ENCODE measurements at places on chromosomes 12 and 14. TPM values are rescaled to one million over a fixed set of nuclear protein-coding genes. Genes with fewer than 3 reads are reported as not detected.
A peak's percentile ranks its signal among the peaks of the same experiment; 100 is the strongest.

- DNase-seq: no peak
Observed at GRCh38 chr14:96309896-96310330, 53.2 kb downstream of the ATG2B start.

DNA sequence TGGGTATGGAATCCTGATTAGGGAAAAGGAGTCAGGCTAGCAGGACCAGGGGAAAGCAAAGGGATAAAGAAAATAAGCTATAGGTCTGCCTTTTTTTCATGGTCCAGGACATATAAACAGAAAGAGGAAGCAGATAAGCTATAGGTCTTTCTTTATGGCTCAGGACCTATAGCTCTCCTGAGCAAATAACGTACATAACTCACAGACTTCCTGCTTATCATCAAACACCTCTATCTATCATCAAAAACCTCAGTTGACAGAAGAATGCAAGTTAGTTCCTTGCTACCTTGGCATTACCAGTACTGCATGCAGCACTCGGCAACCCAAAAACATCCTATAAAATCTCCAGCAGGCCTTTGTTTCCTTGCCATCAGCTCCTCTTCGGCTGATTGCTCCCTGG is 238.7 kb upstream of the OR4E1 start:
- DNase-seq: no peak

DNA sequence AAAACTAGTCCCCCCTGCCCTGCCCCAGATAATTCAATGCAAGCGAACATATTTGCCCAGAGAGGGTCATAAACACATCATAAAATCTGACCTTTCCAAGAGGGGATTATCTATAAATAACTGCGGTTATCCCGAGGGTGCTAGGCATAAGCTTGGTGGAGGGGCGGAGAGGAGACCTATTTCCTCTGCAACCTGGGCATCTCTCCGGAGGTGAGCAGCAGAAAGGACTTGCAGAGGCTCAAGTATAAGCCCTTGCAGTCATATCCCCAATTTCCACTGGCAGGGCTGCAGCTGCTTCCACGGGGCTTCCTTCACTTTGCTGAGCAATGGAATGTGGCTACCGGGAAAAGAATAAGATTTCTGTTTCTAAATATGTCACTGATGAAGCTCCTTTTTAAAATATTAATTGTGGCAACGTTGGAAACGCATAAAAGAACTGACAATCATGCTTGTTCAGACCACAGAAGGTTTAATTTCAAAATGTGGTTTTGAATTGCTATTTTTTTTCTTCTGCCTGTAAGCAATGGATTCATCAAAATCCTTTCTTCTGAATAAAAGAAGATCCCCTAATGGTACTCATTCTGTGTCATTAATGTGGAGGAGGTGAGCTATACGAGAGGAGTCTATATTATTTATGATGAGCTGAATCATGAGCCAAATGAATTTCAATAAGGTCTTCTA is 268.9 kb upstream of the ATP2B1 start:
- DNase-seq: peak; percentile 7

TBC1D30 gene
- total RNA-seq: 2.6 TPM

DNA sequence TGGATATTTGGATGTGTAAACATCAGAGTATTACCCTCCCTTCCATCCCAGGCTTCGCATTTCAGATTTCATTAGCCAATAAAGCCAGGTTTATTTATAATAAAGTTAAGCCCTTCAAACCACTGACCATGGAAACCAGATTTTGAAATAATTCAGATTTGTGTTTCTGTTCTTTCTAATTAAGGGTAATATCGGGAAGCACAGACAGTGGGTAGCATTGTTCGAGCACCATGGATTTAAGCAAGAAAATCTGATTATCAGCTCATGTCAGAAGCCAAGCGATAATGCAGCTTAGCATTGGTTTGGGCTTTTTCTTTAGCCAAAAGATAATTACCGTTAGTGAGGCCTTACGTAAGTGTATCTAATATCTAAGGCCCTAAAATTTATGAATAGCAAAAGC is 116.1 kb downstream of the C12orf42 start:
- peak; percentile 45 for DNase-seq

GRCh38 chr12:124888260-124888659 is 24.6 kb upstream of the SCARB1 start:
- DNase-seq: peak; percentile 15

- DNase-seq: no peak
Observed at GRCh38 chr14:98374136-98374535, 897.9 kb downstream of the BCL11B start.

C12orf60 gene
- 1.3 TPM for total RNA-seq

IL26 gene
- not detected for total RNA-seq

FOXN3 gene
- 74.7 TPM for total RNA-seq

DNA sequence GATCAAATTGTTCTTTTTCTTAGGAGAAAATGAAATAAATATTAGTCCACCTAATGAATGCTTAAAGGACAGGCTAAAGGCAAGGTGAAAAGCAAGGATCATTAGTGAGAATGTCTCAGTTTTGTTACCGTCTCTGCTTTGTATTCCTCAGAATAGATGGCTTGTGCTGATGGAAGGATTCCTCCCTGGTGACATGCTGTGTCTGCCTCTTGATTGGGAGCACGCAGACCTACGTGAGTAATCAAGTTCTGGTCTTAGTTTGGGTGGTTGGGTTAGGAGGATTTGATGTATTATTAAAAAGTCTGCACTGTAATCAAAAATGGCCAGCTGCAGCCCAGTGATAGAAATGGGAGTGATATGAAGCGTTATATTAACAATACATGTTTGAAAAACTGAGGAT is 78.8 kb upstream of the RTL1 start:
- DNase-seq: no peak

CCDC197 gene
- not detected for total RNA-seq

- no peak for DNase-seq
Observed at GRCh38 chr14:100568164-100568997, 18.8 kb downstream of the BEGAIN start.

GRCh38 chr12:111099186-111099585 is 178.8 kb upstream of the MYL2 start:
- no peak for DNase-seq

DNA sequence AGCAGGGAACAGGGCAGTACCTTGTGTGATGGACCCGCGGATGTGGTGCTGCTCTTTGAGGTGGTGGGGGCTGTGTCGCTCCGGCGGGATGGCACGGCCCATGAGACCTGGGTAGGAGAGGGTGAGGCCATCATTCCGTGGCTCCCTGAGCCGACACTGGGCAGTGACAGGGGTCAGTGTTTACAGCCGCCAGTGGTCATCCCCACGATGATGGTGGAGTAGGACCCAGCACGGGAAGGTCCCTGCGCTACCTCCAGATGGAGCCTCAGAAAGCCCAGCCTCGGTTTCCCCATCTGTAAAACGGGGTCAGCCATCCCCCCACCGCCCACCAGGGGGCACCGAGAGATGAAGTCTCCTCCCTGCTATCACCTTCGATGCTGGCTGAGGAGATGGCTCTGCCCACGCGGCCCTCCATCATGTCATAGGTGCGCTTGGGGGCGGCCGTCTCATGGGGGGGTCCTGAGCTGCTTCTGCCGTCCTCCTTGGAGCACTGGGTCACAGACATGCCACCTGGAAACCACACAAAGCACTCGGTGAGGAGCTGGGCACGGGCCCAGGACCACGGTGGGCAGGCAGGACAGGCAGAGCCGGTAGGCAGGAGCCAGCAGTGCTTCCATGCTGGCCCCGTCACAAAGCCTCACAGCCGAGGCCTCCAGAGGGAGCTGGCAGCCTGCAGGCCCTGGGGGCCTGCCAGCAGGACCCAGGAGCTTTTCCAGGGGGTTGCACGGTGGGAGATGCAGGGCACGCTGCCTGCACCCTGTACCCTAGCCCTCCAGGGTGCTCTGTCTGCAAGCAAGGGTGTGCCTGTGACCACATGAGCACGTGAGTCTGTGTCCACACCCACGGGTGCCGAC is 53.1 kb downstream of the RFLNA start:
- no peak for DNase-seq

NGB gene
- not detected for total RNA-seq

DNA sequence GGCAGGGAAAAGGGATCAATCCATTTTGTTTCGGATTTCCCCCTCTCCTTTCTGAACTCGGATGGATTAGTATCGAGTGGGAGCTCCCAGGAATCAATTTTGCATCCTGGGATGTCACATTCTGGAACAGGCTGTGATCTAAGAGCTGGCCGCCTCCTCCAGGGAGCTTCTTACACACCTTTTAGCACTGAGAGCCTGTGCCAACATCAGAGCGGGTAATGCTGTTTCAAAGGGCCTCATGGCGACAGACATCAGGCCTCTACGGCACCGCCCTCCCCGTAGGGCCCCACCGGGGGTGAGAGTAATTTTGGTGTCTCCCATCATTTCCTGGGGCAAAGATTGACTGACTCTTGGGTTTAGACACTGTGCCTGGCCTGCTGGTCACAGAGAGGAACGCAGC is 2.7 kb downstream of the GALNT9 start:
- no peak for DNase-seq

PLA2G1B gene
- total RNA-seq: not detected

DNA sequence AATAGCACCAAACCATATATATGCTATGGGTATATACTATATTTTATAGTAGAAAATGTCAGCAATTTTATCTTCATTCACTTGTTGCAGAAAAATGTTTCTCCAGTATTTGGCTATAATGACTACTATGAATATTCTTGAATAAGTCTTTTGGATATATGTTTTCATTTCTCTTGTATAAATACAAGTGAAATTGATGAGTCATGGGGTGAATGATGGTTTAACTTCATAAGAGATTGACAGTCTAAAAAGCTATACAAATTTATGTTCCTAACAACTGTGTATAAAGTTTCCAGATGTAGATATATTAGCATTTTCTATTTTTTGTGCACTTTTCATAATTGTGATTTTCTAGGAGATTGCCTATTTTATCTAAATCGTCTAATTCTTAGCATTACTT is 714.8 kb downstream of the TRHDE start:
- no peak for DNase-seq

GRCh38 chr12:47770086-47770726 is 2.8 kb upstream of the SLC48A1 start:
- no peak for DNase-seq

DNA sequence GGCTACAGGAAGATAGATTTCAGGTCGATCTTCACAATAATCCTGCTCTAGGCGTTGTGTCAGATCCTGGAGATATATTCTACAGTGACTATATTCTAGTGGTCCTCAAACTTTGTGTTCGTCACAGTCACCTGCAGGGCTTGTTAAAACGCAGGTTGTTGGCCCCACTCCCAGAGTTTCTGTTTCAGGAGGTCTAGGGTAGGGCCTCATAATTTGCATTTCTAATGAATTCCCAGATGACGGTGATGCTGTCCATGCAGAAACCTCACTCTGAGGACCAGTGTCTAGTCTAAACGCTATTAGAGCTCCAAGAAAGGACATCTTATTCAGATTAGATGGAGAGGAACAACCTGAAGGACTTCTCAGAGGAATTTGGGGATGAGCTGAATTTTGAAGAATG is 13.2 kb upstream of the SLC6A13 start:
- no peak for DNase-seq

CDH24 gene
- total RNA-seq: 4.5 TPM

DNA sequence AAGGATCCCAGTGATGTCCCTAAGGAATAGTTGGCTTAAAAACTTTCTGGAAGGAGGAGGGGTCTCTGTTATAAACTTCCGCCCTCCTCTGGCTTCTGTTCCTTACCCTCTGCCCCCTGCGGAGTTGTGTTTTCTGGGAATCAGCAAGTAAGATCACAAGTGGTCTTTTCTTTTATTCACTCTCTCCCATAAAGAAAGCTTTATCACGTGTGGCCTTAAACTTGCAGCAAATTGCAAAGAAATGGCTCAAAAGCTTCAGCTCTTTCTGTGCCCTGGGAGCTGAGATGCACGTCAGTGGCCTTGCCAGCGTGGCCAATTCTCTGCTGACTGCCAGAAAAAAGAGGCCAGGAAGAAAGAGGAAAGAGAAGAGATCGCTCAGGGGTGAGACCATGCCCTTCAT is at the start of gene SLCO1C1:
SLCO1C1 (plus strand) TSS at position 101 of the 400 bp plus-strand sequence. CDS start 4,245 bp downstream, outside the sequence.
- DNase-seq: no peak

- DNase-seq: no peak
Observed at GRCh38 chr12:68086019-68086603, 73.4 kb downstream of the IFNG start.

DNA sequence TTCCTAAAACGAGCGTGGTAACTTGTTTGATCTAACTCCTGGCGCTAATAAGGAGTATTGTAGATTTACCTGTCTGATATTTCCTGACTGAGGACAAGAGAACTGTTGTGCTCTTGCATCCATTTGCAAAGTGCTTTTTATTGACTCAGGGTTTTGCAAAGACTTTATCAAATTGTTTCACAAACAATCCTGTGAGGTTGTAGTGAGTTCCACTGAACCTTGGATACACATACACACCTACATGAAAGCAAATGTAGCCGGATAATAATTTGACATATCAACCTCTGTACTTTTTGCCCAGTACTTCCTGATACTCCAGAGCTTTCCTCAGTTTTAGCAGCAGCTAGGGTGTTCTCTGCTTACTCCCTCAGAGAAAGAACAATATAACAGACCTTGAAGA is 6.7 kb upstream of the PTGER2 start:
- no peak for DNase-seq
